ENCODE measurements at places on chromosomes 3 and 15. TPM values are rescaled to one million over a fixed set of nuclear protein-coding genes. Genes with fewer than 3 reads are reported as not detected.

- no peak for DNase-seq
Measured at GRCh38 chr3:49724586-49724985, 835 bp upstream of the GMPPB start.

Gene GOLGA6D
- not detected for total RNA-seq

Gene FBXL2
- not detected for total RNA-seq

- DNase-seq, result no peak
Measured at GRCh38 chr3:72533591-72534473, 314.4 kb downstream of the SHQ1 start.

DNA sequence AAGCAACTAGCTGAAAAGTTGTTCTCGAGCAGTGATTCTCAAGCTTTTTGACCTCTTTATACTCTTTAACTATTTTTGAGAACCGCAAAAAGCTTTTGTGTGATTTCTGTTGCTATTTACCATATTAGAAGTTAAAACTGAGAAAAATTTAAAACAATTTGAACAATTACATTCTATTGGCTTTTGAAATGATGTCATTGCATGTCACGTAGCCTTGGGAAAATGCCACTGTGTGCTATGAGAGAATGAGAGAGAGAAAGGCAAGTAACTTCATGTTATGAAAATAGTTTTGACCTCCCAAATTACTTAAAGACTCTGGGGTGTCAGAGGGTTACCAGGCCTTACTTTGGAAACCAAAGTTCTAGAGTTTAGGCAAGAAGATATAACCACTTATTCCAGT, 8.0 kb downstream of the USP13 start:
- DNase-seq, result no peak

DNA sequence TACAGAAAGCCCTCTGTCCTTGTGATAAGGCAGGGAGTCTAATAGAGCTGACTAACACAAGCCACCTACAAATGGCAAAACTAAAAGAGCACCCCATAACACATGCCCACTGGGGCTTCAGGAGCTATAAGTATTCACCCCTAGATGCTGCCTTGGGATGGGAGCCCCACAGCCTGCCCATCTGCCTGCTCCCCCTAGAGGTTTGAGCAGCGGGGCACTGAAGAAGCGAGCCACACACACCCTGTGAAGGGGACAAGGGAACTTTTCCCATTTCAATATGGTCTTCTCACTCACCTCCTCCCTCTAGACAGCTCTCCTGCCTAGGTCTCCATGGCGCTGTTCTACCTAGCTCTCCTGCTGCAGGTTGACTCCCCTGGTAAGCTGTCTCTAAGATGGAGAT, 261.0 kb downstream of the SHQ1 start:
- no peak for DNase-seq

DNA sequence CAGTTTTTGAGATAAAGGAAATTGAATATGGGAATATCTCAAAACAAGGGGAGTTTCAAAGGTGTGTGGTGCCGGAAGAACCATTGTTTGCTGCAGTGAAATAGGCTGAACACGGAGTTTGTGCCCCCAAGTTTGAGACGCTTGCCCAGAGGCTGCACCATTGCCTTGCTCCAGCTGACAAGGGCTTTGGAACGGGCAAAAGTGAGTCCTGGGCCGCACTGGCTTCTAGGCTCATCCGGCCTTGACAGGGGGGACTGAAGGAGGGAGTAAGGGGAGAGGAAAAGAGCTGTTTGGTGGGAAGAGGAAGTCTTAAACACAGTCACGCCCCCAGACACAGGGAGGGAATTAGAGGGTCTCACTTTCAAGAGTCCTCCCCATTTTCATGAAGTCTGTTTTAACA, 269.9 kb downstream of the FAM43A start:
- DNase-seq, result no peak

DNA sequence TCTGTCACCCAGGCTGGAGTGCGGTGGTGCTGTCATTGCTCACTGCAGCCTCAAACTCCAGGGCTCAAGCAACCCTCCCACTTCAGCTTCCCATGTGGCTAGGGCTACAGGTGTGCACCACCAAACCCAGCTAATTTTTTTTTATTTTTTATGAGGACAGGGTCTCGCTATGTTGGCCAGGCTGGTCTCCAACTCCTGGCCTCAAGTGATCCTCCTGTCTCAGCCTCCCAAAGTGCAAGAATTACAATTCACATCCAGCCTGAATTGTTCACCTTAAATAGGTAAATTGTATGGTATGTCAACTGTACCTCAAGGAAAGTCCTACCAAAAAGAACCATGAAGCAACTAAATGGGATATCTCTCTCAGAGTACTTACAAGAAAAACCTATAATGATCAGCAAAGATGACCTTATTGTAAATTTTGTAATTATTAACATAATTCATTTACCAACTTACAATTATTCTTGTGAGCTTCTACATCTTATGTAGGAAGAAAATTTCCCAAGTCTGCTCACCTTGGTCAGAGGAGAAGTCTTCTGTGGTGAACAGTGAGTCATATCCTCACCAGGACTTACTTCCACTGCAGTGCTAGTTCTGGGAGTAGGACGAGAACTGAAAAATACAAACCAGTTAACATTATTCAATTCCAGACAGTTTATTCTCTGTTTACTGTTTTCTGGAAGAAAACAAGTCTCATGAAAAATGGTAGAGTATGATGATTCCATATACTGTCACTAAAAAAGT, 54.4 kb downstream of the ULK4 start:
- DNase-seq, result no peak

GRCh38 chr15:69145694-69146492, 14.5 kb upstream of the GLCE start:
- DNase-seq, result no peak

GRCh38 chr15:64454282-64454681, 6.1 kb upstream of the ZNF609 start:
- DNase-seq, result no peak

- no peak for DNase-seq
Measured at GRCh38 chr3:124425972-124426371, 304.3 kb upstream of the UMPS start.

DNA sequence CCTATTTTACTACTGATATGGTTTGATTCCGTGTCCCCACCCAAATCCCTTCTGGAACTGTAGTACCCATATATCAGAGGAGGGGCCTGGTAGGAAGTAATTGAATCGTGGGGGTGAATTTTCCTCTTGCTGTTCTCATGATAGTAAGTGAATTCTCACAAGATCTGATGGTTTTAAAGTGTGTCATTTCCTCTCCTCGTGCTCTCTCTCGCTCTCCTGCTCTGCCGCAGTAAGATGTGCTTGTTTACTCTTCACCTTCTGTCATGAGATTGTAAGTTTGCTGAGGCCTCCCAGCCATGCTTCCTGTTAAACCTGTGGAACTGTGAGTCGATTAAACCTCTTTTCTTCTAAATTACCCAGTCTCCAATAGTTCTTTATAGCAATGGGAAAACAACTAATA, 81.2 kb upstream of the ZBTB20 start:
- DNase-seq, result no peak

DNA sequence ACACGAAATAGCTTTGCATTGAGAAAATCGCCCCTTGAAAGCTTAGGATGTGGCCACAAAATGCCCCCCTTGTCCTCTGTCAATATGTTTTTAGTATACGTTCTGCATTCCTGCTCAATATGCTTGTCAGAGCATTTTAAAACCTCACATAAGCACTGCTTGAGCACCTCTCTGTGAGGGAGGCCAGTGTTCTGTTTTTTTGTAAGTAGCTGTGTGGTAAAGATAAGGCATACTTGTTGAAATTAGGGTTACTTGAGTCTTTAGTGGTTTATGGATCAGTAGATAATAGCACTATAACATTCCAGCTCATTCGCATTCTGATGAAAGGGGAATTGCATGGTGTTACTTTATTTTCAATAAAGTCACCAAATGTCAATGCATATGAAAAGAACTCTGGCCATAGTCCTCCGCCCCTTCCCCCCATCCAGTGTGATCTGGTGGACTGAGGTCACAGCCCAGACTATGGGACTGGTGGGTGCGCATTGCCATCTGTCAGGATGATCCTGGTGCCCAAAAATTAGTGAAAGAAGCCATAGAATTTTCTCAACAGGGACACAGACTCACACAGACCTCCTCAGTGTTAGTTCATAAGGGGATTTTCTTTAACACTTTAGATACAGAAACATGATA, 33.1 kb downstream of the IL1RAP start:
- no peak for DNase-seq

DNA sequence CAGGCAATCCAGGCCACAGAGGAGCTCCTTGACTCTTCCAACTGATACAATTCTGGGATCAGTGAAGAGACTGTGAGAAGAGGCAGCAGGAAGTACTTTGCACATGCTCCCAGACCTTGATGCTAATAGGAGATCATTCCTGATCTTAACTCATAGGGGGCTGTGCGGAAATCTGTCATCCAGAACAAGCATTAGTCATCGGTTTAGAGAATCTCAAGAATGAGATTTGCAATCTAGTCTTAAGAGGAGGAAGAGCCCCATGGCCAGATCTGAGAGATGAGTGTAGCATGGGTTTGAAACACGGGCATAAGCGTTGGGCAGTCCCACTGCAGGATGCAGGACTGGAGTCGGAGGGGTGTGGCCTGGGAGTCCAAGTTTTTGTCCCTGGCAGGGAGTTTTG, 1081.1 kb downstream of the NAALADL2 start:
- DNase-seq, result no peak

All from activated T-helper 2 cell treated with anti-CD3 and anti-CD28 coated beads, Interferon-gamma antibody, Interleukin-2, Interleukin-4, amounts not matched to agents 10 μg/mL and 5 μg/mL and 100 μg/mL, durations not matched to agents 14 hours and 24 hours and 36 hours (primary cell).